ENCODE measurements at places on chromosomes 7 and 10.

GRCh38 chr10:3400348-3400747 is 227.8 kb upstream of the PITRM1 start:
- DNase-seq: no peak

GRCh38 chr10:93465806-93466675 is 16.1 kb downstream of the MYOF start:
- no peak for DNase-seq

- DNase-seq: no peak
Observed at GRCh38 chr7:72334066-72334465, 78.1 kb downstream of the CALN1 start.

DNA sequence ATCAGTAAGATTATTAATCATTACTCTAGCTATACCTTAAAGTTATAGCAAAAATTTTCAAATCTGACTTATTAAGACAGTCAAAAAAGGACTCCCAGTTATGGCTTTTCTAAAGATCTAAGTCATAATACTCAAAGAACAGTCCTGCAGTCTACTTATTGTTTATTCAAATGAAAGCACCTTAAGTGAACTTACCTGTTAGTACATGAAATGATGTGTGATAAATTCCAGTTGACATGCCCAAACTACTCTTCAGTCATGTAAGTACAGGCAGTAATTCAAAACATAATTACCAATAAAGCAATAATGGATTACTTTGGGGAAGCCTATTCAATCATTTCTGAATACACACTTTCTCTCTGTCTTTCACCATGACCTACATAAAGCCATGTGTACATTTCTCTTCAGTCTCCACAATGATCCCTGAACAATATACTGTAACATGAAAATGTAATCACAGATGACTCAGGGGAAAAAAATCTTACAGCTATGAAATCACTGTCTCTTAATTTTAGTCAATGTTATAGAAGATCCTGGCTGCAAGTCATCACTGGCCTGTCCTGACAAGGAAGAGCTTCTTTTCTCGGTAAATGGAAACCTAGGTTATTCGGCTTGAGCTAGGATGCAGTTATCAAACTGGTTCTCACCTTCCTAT is 420.7 kb upstream of the LRRTM3 start:
- DNase-seq: no peak

- DNase-seq: no peak
Observed at GRCh38 chr10:15242261-15242840, 73.9 kb upstream of the NMT2 start.

DNA sequence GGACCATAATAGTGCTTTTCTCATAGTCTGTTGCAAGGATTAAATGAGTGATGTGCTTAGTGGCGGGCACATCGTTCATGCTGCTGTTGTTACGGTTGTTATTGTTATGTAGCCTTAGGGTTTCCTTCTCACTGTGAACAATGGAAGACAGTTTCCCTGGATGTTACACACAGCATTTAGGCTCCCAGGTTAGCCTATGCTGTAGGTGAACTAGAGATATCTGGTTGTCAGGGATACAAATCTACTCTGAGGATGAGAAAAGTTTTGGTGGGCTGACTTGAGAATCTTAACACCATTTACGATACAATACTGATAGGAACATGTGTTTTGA is 14.7 kb downstream of the SH3PXD2A start:
- DNase-seq: no peak

DNA sequence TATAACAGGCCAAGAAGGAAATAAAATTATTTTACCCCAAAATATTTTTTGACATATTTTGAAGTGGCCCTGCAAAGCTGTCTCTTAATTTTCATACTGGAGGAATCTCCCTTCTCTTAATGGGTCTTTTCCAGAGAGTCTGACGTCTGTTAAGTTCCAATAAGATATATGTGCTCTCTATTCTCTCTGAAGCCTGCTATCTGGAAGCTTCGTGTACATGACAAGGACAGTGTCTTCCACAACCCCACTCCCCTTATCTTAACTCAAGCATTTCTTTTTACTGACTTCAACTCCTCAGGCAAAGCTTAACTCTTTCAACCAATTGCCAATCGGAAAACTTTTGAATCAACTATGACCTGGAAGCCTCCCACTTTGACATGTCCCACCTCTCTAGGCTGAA is 29.2 kb upstream of the IL15RA start:
- no peak for DNase-seq

DNA sequence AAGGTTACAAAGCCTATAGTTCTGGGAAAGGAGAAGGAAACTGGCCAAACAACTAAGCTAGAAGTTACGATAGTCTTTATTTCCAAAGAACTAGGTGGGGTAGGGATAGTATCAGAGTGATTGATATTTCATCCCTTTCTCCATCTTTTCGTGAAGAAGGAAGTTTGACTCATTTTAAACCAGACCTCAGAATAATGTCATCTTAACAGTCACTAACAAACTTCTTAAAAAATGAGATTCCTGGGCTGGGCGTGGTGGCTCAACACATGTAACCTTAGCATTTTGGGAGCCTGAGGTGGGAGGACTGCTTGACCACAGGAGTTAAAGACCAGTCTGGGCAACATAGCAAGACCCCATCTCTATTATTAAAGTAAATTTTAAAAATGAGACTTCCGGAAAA is 69.4 kb downstream of the ARL4A start:
- DNase-seq: no peak

- no peak for DNase-seq
Observed at GRCh38 chr7:37061849-37062559, 337.7 kb upstream of the AOAH start.

DNA sequence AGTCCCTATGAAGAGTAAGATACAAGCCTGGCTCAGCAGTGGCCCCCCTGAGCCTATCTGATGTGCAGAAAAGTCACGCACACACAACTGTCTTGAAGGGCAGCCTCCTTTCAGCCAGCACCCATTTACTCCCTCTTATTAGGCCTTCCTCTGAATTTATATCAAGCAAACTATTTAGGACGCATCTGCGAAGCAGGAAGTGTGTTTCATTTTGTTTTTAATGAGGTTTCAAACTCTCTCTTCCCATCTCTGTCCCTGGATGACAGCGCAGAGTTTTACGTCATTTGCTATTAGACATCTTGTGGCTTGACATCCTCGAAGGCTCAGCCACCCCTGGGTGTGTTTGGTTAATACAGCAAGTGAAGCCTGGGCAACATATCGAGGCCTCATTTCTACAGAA is 79.5 kb downstream of the CUX1 start:
- DNase-seq: no peak

DNA sequence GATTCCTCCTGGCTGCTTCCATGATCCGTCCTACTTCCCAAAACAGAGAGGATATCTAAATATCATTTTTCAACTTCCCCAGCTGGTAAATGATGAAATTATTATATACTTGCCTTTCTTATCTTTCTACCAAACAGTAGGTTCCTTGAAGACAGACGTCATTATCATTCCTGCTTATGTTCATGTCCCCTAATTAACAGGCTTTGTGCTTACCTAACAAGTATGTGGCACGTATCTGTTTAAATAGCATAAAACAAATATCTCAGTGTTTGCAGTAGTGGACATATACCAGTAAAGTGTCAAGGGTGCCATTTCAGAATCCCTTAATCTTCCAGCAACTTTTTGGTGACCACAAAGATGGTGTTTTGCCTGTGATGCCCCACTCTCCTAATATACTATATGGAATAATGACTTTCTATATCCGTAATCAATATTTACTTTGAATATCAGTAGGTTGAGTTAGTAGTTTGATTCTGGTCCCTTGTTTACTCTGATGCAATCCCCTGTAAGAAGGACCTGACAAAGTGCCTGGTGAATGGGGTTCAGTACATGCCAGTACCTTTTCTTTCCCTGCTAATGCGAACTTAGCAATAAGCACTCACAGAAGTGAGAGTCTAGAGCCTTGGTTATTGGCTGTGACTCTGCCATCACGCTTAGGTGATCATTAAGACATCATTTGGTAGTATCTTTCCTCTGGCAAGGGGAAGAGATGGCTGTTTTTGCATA is 124.4 kb downstream of the ITIH5 start:
- no peak for DNase-seq

DNA sequence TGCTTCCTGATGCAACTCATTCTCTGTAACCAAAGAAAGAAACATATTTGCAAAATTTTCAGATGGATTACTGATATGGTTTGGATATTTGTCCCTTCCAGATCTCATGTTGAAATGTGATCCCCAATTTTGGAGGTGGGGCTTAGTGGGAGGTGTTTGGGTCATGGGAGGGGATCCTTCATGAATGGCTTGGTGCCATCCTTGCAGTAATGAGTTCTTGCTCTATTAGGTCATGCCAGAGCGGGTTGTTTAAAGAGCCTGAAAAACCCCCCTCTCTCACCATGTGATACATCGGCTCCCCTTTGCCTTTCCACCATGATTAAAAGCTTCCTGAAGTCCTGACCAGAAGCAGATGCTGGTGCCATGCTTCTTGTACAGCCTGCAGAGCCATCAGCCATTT is 43.8 kb upstream of the PRKG1 start:
- no peak for DNase-seq

- no peak for DNase-seq
Observed at GRCh38 chr10:45553155-45553554, 119.4 kb downstream of the ZFAND4 start.

DNA sequence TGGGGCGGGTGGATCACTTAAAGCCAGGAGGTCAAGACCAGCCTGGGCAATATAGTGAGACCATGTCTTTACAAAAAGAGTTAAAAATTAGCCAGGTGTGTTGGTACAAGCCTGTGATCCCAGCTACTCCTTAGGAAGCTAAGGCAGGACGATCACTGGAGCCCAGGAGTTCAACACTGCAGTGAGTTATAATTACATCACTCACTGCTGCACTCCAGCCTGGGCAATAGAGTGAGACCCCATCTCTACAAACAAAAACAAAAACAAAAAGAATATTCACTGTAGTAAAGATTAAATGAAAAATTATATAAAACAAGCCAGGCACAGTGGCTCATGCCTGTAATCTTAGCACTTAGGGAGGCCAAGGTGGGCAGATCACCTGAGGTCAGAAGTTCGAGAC is 1047.6 kb upstream of the AUTS2 start:
- DNase-seq: no peak

DNA sequence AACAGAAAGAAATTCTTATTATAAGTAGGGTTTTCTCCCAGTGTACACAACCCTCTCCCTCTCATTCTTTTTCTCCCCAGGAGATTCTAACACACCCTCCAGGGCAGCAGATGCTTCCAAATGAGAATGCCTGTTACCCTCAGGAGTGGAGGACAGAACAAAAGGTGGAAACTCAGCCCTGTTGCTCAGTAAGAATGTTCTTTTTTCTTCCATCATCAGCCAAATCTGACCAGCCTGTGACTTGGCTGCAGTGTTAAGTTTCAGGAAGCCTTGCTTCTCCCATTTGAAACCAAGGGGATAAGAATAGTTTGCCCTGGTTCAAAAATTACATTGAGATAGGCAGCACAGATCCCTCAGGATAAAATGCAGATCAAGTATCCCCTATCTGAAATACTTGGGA is 77.5 kb upstream of the EEPD1 start:
- no peak for DNase-seq

DNA sequence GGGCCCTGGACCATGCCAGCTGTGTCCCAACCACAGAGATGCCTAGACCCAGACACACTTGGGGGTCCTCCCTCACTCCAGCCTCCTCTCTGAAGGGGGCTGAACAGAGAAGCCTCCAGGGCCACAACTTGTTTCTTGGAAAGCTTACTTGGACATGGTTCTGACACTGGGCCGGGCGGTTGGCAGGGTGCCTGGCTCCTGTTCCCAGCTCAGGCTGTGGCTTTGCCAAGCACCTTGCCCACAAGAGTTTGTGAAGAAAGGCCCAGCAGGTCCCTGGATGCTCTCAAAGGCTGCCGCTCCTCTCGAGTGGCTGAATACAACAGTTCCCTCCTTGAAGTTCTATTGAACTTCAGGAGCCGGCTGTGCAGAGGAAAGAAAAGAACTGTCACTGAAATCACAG is 181.6 kb downstream of the PTPN20 start:
- no peak for DNase-seq

- no peak for DNase-seq
Observed at GRCh38 chr7:311131-311680, 21.2 kb downstream of the FOXL3 start.

DNA sequence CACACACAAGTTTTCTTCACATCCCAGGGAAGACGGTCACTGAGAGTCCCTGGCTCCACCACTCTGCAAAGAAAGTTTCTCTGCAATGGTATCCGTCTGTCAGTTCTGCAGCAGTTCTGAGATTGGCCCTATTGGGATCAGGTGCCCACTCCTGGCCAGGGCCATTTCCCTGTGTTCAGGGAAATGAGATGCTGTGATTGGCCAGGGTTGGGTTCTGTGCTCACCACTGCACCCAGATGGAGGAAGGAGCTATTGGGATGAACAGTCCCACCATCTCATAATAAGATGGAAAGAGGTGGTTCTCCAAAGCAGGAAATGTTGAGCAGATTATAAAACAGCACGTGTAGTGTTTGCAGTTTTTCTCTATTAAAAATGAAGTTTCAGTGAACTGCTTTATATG is 13.3 kb upstream of the PIP4K2A start:
- no peak for DNase-seq

Measured in neural crest cell (in vitro differentiated cells).